CD4-positive, CD25-positive, alpha-beta regulatory T cell (primary cell): ENCODE measurements at places on chromosomes 12 and 14.
A peak's percentile ranks its signal among the peaks of the same experiment; 100 is the strongest.

- no peaks in the 10 kb centered on the region for H3K36me3 ChIP-seq
- DNase-seq, result no peak
- no peaks in the 10 kb centered on the region for H3K4me1 ChIP-seq
- no peak overlapping the region for H3K27ac ChIP-seq
Measured at GRCh38 chr14:83632375-83632774, 1897.6 kb upstream of the FLRT2 start.

DNA sequence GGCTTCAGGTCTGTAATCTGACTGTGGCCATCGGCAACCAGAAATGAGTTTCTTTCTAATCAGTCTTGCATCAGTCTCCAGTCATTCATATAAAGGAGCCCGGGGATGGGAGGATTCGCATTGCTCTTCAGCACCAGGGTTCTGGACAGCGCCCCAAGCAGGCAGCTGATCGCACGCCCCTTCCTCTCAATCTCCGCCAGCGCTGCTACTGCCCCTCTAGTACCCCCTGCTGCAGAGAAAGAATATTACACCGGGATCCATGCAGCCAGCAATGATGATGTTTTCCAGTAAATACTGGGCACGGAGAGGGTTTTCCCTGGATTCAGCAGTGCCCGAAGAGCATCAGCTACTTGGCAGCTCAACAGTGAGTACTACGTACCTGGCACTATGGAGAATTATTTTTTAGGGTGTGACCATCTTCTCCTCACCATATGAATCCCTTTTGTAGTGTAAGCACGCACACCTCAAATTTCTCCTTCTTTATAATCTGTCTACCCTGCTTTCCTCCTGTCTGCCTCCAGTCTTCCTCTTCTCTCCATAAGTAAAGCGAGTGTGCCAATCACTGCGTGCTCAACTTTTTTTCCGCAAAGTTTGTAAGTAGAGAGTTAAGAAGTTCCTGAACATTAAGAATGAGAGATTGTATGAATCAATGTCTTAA is at the start of gene TPH2:
Gene TPH2, plus strand, starts transcription at position 118 of the 658 bp plus-strand sequence. Its CDS starts 142 bp downstream, at position 260.
- peak; percentile 5 for DNase-seq
- no peak within 1 kb of the TSS for H3K4me3 ChIP-seq
- H3K4me1 ChIP-seq, result no peaks in the 10 kb centered on the region

DNA sequence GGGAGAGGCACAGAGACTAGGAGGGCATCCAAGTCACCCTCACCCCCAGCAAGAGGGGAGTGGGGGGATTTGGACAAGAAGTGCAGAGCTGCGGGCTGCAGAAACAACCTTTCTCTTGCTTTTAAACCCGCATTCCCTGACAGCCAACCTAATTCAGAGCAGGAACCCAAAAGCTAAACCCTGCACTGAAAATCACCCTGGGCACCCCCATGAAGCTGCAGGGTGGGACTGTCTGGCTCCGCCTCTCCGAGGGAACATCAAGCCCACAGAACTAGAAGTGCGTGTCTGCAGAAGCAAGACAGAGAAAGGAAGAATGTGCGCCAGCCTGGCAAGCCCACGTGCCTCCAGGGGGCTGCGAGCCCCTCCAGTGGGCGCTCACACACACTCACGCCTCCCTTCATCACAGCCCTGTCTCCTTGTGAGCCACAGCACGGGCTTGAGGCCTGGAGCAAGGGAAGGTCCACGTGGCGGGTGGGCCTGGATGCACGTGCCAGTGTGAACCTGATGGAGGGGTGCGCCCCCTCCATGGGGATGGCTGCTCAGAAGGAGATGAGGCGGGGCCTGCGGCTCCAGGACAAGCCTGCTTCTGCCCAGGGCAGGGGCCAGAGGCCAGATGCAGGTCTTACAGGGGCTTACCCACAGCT is 27.8 kb upstream of the PNMA1 start:
- no peaks in the 10 kb centered on the region for H3K27me3 ChIP-seq
- peak overlapping the region; percentile 76 for H3K27ac ChIP-seq
- peak overlapping the region; percentile 59 for H3K4me3 ChIP-seq
- DNase-seq, result no peak

- no peak within 1 kb of the TSS for H3K4me3 ChIP-seq
- DNase-seq, result no peak
- H3K27ac ChIP-seq, result no peak within 1 kb of the TSS
- no peaks in the 10 kb centered on the region for H3K27me3 ChIP-seq
- H3K36me3 ChIP-seq, result no peaks in the 10 kb centered on the region
Measured at GRCh38 chr12:68225576-68226476, at the start of gene IL26. Gene IL26 (minus strand): TSS chr12:68225810. CDS start chr12:68225756, 54 bp downstream.

- no peaks in the 10 kb centered on the region for H3K36me3 ChIP-seq
- H3K4me1 ChIP-seq, result no peaks in the 10 kb centered on the region
- H3K4me3 ChIP-seq, result no peak overlapping the region
Measured at GRCh38 chr14:29712601-29713000, 215.0 kb downstream of the PRKD1 start.
